NCI-H187 treated with DMSO at 0.1 percent for 48 hours (cell line): ENCODE measurements at places on chromosomes 5 and 9.

DNA sequence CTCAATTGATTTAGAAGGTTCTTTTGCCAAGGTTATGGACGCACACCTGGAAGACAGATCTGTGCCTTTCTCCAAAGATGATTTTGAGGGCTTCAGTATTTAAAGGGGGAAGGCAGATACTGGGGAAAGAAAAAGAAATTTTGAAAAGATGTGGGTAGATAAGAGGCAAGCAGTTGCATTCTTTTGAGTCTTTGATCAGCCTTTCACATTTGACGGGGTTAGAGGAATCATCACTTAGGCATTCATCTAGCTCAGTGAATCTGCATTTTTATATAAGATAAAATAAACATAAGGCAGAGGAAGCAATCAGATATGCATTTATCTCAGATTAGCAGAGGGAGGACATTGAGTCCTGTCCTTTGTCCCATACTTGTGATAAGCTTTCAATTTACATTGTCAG lies 243.4 kb upstream of the RAI14 start:
- DNase-seq: no peak

DNA sequence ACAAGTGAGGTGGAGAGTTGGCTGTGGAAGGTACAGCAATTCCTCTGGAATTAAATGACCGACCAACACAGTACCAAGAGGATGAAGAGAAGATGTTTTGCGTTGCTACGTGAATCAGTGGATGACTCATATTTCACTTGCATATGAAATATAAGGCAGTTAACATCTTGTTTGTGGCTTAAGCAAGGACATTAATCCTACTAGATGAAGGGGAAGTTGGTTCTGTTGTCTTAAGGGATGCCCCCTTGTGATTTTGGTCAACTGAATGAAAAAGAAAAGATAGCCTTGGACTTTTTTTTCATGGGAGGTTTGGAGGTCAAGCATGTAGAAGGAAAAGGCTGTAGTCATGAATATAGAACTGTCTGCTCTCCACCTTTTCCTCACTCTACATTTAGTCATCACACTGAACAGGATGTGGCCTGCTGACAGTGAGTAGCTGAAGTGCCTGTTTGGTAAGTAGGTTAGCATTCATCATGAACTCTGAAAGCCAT lies 33.9 kb downstream of the VLDLR start:
- no peak for DNase-seq

- DNase-seq: no peak
Observed at GRCh38 chr5:173458828-173459609, 130.8 kb upstream of the STC2 start.

GRCh38 chr5:77492653-77493000 lies 511 bp upstream of the WDR41 start:
- DNase-seq: no peak

DNA sequence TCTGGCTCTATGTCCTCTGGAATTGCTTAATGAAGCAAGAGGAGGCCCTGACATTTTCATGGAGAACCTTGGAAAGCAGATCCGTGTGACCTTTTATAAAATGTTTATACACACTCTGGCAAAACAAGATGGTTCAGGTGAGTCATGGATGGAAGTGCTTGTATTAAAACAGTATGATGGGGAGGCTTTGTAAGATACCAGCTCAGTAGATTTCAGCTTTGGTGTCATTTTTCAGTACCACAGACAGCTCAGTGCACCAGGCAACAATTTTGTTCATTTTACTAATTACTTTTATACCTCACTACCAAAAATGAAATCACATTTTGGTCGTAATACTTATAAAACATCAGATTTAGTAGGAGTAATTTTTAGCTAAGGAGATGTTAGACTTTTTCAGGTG lies 5.2 kb downstream of the KCNN2 start:
- DNase-seq: no peak

- DNase-seq: no peak
Observed at GRCh38 chr9:33851301-33851700, 34.3 kb downstream of the UBE2R2 start.

DNA sequence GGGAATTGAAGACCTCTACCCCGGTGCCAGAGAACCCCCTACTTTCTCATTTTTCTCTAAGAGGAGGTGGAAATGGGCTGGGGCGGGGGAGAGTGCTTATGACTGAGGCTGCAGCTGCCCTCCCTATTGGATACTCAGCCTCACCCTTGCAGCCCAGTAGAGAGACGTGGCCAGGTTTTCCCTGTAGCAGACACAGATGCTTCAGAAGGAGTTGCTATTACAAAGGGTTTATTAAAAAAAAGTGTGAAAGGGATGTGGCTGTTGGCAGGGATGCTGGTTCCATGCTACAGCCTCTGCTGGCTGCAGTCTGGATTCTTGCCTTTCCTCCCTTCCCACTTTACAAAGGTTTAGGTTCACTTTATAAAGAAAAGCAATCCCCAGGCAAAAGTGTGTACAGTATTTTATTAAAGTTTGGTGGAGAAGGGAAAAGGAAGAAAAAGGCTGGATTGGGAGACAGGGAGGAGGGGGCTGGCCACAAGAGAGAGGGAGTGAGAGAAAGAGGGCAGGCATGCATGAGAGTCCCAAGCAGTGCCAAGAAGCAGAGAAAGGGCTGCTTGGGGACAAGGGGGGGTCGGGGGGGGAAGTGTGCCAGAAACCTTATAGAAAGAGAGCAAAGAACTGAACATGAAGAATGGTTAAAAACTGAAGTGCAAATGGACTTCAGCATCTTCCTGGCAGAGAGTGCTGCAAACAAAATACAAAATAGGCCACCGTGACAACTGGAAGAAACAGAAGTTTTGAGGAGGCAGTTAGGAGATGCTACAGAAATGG lies 29.5 kb upstream of the NFIB start:
- DNase-seq: no peak

DNA sequence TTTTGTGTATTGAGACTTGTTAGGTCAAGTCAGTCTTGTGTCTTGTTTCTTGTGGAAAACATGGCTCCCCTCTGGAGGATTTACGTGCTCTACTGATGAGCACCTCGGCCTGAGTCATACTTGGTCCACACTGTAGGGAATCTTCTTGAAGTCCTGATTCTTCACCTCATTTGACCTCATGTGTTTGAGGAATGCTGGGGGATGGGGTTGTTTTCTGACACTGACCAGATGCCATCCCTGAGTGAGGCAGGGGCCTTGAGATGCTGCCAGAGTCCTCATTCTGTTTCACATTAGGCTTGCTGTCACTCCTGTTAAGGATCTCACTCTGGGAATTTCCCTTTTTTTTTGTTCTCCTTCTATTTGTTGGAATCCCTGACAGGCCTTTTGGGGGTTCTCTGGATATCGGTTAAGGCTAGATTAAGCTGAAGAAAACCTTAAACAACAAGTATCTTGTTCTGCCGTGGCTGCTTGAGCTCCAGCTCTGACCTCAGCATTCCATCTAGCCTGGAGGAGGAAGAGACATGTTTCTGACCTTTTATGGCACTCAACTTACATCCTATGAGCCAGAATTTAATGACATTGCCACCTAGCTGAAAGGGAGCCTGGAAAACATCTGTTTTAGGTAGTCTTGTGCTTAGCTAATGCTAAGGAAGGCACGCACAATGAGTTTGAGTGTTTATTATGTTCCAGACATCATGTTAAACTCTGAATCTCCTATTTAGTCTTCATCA lies 20.6 kb downstream of the TCOF1 start:
- DNase-seq: no peak

DNA sequence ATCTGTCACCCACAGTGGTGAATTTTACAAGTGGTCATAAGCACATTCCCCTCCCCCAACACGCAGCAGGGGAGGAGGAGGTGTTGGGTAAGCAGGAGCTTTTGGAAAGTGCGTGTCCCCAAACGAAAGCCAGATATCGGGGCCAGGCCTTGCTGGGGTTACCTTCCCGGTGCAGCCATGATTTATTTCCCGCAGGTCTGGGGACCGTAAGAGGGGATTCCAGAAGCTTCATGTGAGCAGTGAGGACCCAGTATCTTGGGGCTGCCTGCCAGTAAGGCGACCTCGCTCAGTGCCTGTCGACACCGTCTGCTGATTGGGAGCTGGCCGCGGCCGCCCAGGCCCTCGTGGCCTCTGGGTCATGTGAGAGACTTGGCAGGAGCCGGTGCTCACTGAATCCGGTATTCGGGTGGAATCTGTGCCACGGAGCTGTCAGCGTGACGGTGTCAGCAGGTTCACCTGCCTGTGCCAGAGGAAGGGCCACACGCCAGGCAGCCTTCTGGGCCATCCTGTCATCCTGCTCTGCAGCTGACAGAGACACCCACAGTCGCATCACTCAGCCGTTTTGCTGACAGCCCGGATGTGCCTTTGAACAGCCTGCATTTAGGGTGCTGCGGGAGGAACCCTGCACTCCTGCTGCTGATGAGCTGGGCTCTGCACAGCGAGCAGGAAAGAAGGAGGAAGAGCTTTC lies 37.3 kb downstream of the SEC61B start:
- DNase-seq: no peak
